T-helper 22 cell (primary cell): ENCODE measurements at places on chromosomes 1 and 21.

DNA sequence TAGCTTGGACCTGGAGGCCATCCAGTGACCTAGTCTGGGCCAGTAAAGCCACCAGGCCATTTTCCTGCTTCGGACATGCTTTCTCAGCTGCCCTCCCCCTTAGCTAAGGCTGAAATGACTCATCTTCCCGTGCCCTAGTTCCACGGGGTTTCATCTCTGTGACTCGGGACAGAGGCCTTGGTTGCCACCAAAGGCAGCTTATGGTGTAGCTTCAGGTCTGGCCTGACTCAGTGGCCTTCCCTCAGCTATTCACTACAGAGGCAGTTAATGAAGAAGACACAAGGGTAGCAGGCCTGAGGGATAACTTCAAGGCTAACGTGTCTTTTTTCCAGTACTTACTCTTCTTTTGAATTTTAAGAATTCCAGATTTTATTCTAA, 82.4 kb downstream of the PBX1 start:
- DNase-seq, result no peak

DNA sequence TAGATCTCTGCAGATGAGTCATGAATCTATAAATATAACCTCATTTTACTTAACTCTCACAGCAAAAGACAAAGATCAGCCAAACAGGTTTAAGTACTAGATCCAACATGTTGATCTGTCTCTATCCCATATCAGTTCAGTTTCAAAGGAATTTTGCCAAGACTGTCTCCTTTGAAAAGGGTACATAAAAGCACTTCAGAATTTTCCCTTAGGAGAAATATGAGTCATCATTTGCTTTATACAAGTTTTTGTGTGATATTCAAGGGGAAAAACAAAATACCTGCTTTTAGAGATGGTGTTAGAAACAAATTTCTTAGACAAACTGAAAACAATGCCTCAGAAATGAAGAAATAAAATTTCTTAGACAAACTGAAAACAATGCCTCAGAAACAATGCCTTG, 73.5 kb upstream of the LRRC7 start:
- DNase-seq, result no peak

GRCh38 chr1:204602111-204602579, 83.4 kb downstream of the LRRN2 start:
- DNase-seq, result no peak

GRCh38 chr1:200180821-200181220, 153.3 kb downstream of the NR5A2 start:
- no peak for DNase-seq

- DNase-seq, result no peak
Observed at GRCh38 chr21:38175306-38175705, 81.5 kb upstream of the KCNJ15 start.

DNA sequence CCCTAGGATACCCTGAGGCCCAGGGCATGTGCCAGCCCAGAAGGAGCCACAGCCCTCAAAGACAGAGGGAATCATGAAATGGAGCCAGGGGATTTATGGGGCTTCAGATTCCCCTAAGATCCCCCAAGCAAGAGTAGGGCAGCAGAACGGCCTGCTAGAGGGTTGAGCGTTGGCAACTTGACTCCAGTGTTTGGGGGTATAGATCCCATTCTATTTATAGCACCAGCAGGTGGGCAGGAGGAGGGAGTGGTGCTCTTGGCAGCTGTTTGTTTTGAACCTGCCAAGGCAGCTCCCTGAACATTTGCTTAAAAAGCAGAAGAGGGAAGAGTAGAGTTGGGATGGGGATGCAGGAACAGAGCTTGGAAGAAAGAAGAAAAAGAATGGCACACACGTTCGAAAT, 33.7 kb downstream of the GLUL start:
- no peak for DNase-seq

DNA sequence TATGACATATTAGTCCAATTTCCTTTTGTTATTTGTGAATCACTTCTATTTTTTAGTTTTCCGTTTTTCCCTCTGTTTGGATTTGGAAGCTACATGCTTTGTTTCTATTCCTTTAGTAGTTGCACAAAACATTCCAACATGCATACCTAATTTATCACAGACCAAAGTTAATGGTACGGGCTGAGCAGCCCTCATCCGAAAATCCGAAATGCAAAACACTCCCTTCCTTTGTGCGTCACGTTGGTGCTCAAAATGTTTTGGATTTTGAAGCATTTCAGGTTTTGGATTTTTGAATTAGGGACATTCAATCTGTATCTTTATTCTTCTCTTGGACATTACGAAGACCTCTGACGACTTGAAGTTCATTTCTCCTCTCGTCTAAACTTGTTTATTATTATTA, 124.8 kb downstream of the PCNX2 start:
- DNase-seq, result no peak

- DNase-seq, result no peak
Observed at GRCh38 chr1:112335351-112335750, 60.7 kb upstream of the CTTNBP2NL start.

GRCh38 chr1:110874324-110875215, 1.6 kb downstream of the CD53 start:
- no peak for DNase-seq

DNA sequence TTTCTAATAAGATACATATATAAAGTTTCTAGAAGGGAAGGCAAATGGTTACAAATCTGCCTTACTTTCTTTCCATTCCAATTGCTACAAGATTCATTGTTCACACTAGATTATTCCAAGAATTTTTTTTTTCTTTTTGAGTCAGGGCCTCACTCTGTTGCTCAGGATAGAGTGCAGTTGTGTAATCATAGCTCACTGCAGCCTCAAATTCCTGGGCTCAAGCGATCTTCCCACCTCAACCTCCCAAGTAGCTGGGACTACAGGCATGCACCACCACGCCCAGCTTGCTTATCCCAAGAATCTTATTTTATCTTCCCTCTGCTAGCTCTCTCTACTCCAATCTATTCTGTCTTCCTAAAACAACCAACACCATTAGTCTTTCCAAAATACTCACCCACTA, 81.8 kb downstream of the KIAA0319L start:
- no peak for DNase-seq

GRCh38 chr1:2454227-2454626, 21.9 kb upstream of the PLCH2 start:
- DNase-seq, result no peak

- no peak for DNase-seq
Observed at GRCh38 chr1:42675467-42675866, 6.8 kb upstream of the YBX1 start.

- no peak for DNase-seq
Observed at GRCh38 chr1:119391749-119392148, 23.2 kb downstream of the HAO2 start.

DNA sequence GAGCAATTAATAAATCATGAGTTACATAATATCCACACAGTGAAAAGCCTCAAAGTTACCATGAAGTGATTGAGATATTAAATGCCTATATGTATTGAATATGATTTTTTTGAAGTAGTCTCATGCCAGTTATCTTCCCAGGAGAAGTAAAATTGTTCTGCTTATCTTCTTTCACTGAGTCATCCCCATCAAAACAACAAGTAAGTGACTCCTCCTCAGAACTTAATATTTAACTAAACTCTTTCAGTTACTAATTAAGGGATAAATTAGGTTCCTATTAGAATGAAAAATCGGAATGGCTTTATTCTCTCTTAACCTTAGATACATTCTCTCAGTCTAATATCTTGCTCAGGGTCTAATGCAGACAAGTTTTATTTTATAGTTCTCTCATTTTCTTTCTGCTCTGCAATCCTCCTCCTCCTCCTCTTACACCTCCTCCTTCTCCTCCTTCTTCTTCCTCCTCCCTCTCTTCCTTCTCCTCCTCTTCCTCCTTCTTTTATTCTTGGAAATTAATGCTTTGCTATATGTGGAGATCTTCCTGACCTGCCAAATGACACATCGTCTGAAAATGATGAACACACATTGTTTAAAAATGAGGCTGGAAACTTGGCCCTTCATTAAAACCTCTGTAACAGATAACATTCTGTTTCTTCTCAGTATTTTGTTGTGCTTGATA, 110.9 kb downstream of the RUNX1 start:
- DNase-seq, result no peak

- DNase-seq, result no peak
Observed at GRCh38 chr1:218557731-218558130, 212.6 kb downstream of the TGFB2 start.

DNA sequence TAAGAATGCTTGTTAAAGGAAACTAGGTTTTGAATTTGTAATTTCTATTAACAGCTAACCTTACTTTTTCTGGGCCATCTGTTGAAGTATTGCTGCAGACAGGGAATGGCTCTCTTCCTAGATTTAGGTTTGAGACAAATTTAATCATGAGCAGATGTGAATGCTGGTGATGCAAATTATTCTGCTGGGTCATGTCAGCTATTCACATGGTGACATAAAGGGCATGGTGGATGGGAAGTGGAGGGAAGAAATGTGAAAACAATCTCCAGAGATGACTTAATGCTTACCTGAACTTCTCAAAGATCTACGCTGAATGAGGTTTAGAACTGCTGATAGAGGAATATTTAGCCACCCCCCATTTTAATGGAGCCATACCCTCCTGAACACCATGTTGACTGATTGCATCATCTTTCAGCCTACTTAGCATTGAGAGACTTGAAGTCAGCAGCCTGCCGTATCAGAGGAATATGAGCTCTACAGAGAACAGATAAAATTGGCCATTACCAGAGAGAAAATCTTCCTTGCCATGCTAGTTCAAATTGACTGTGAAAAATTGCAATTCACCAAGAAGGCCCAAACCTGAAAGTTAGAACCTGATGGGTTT, 138.8 kb downstream of the HHAT start:
- DNase-seq, result no peak

DNA sequence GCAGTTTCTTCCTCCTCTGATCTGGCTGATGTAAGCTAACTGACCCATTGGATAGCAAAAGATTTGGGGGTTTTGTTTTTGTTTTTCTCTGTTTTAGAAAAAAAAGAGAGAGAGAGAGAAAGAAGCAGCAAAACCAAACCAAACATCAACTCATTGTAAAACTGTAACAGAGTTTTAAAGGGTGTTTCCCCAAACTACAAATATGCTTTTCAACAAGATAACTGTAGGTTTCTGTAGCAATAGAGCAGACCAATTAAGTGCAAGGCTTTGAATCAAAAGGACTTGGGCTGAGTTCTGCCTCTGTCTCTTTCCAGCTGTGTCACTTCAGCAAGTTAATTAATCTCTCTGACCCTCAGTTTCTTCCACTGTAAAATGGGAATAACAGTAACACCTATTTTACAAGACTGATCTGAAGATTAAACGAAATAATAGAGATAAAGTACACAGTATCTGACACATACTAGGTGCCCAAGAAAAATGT, 44.5 kb downstream of the RRAGC start:
- DNase-seq, result no peak
